ENCODE measurements at places on chromosomes 5 and 9. TPM values are rescaled to one million over a fixed set of nuclear protein-coding genes. Genes with fewer than 3 reads are reported as not detected.

The MRPS30 gene
- total RNA-seq, result 38.4 TPM

The PCSK5 gene
- 0.96 TPM for total RNA-seq

The SLC45A2 gene
- 0.05 TPM for total RNA-seq

The PPP3R2 gene
- total RNA-seq, result not detected

The ROR2 gene
- total RNA-seq, result 1.8 TPM

The FIBCD1 gene
- total RNA-seq, result 6.5 TPM

The CDH18 gene
- not detected for total RNA-seq

The DNAJC18 gene
- total RNA-seq, result 6.4 TPM

The MORN5 gene
- total RNA-seq, result not detected

The DNM1 gene
- 96.1 TPM for total RNA-seq

The ARID3C gene
- 0.23 TPM for total RNA-seq

The FOXD4L5 gene
- not detected for total RNA-seq

The ADAMTS12 gene
- total RNA-seq, result 9.2 TPM

The WWC1 gene
- total RNA-seq, result 97.2 TPM

The PCDHA1 gene
- total RNA-seq, result 0.10 TPM

The NR4A3 gene
- total RNA-seq, result 2.1 TPM

The PCDHGA1 gene
- 0.37 TPM for total RNA-seq

The PHF24 gene
- total RNA-seq, result 0.10 TPM

The CTSV gene
- 11.6 TPM for total RNA-seq

The PDE8B gene
- total RNA-seq, result 1.1 TPM

The PCDHA9 gene
- not detected for total RNA-seq

The NUTM2G gene
- not detected for total RNA-seq

The EFNA5 gene
- total RNA-seq, result 22.1 TPM

The PSAT1 gene
- 177 TPM for total RNA-seq

The ZNF484 gene
- 1.8 TPM for total RNA-seq

The LCNL1 gene
- 0.06 TPM for total RNA-seq

The ZNG1F gene
- total RNA-seq, result 32.3 TPM

The CDH6 gene
- total RNA-seq, result 0.09 TPM

The CTXN3 gene
- total RNA-seq, result not detected

The SPATA9 gene
- not detected for total RNA-seq

The SOHLH1 gene
- total RNA-seq, result not detected

The FOXD4L3 gene
- total RNA-seq, result 0.18 TPM

The SREK1 gene
- total RNA-seq, result 35.3 TPM

The ANKRA2 gene
- total RNA-seq, result 11.8 TPM

The MED10 gene
- 77.8 TPM for total RNA-seq

The PPIP5K2 gene
- 22.0 TPM for total RNA-seq

The MELK gene
- total RNA-seq, result 71.3 TPM

The TAF11L10 gene
- total RNA-seq, result not detected

The ANKRD18B gene
- total RNA-seq, result 4.6 TPM

The C6 gene
- total RNA-seq, result not detected

The RLN2 gene
- total RNA-seq, result 0.34 TPM

The PCAT7 gene
- 0.78 TPM for total RNA-seq

The CCNJL gene
- 13.6 TPM for total RNA-seq

The SLU7 gene
- 37.2 TPM for total RNA-seq

The FOXD4 gene
- 0.82 TPM for total RNA-seq

The CCDC152 gene
- not detected for total RNA-seq

The ZDHHC11 gene
- total RNA-seq, result 14.5 TPM

The IL3 gene
- not detected for total RNA-seq

The ISL1 gene
- total RNA-seq, result not detected

The RNF224 gene
- total RNA-seq, result 0.20 TPM

The FCN2 gene
- total RNA-seq, result not detected

The CTSL gene
- 806 TPM for total RNA-seq

The MYORG gene
- 5.1 TPM for total RNA-seq

Measured in A549 treated with CORT108297 at 1 μM for 4 hours (cell line).